Activated CD4-positive, alpha-beta memory T cell treated with anti-CD3 and anti-CD28 coated beads for 36 hours (primary cell): ENCODE measurements at places on chromosomes 7 and 10.

GRCh38 chr7:158431941-158432347 lies 155.7 kb downstream of the PTPRN2 start:
- no peak overlapping the region for H3K27ac ChIP-seq
- no peak for DNase-seq
- no peaks in the 10 kb centered on the region for H3K36me3 ChIP-seq
- H3K27me3 ChIP-seq: peaks cover 8% of the 10 kb centered on the region
- no peaks in the 10 kb centered on the region for H3K4me1 ChIP-seq

DNA sequence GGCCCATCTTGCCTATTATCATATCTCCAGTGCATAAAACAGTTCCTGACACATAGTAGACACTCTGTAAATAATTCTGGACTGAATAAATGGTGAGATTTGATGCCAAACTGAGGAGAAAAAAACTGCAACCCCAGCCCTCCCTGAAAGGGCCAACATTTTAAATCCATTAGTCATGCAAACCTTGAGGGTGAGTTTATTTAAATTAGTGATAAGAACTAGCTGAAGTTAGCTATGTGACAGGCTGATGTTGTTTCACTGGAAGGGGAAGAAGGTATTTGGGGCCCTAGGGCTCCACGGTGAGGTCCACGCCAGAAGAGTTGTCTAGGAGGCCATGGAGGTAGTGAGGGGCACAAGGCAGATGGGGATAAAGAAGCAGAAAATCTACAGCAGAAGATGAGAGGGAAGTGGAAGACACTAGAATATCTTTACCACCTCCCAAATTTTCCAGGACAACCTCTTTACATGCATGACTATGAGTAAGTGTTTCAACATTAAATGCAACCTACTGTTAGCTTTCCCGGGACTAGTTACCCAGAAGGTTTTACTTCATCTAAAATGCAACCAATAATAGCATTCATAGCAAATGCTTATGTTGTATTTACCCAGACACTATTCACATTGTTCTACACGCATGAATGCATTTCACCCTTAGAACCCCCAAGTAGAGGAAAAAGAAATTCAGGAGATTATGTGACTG lies 183.2 kb upstream of the LYZL1 start:
- no peaks in the 10 kb centered on the region for H3K4me1 ChIP-seq
- no peak overlapping the region for H3K4me3 ChIP-seq
- H3K27me3 ChIP-seq: peaks cover 2% of the 10 kb centered on the region
- no peaks in the 10 kb centered on the region for H3K36me3 ChIP-seq
- no peak overlapping the region for H3K27ac ChIP-seq
- no peak for DNase-seq

- no peaks in the 10 kb centered on the region for H3K27me3 ChIP-seq
- H3K4me3 ChIP-seq: no peak overlapping the region
- no peak for DNase-seq
- H3K27ac ChIP-seq: no peak overlapping the region
- peaks cover 8% of the 10 kb centered on the region for H3K4me1 ChIP-seq
Measured at GRCh38 chr7:100486111-100486636, 2.4 kb downstream of the NYAP1 start.

- no peak overlapping the region for H3K27ac ChIP-seq
- no peak overlapping the region for H3K4me3 ChIP-seq
- H3K27me3 ChIP-seq: no peaks in the 10 kb centered on the region
- no peaks in the 10 kb centered on the region for H3K4me1 ChIP-seq
- H3K36me3 ChIP-seq: no peaks in the 10 kb centered on the region
Measured at GRCh38 chr7:49137978-49138377, 213.6 kb downstream of the CDC14C start.

DNA sequence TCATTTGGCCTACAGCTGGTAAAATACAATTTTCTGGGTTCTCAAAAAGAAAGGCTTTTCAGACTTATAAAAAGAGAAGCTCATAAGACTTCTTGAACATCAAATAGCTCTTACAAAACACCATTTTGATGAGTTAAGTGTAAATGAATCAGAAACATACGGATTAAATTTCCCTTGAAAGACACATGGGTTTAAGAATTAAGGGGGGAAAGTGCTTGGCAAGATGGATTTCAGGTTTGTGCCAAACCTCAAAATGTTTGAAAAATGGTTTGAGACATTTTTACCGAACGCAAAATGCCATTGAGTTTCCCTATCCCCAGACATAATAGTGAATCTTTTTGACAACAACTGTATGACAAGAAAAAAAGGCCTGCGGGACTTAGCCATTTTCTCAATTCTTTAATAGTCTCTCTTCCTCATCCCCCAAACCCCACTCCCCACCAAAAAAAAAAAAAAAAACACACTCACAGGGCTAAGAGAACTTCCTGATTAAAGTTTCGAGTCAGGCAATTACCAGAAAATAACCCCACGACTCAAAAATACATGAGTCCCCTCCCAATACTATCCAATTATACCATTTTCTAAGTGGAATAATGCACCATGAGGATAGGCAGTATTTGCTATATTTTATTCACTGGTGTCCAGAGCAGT lies 260.1 kb downstream of the TRIL start:
- H3K4me1 ChIP-seq: no peaks in the 10 kb centered on the region
- H3K4me3 ChIP-seq: no peak overlapping the region
- no peak overlapping the region for H3K27ac ChIP-seq
